ENCODE measurements at places on chromosomes 1 and 21.

DNA sequence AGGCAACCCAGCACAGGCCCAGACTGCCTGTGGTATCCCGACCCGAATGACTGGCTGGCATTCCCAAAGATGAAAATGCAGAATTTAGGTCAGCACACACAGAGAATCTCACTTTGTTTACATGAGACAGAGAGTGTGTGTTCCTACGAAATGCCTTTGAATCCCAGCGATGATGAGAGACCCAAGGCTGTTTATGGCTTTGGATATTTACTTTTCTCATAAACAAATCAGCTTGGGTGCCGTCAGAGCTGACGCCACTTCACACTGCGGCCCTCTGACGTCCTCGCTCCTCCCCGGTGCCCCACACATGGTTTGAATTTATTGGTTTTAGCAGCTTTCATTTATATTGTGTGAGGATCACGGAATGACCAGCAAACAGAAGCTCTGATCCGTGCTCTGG, 18.7 kb downstream of the TRABD2B start:
- no peak for DNase-seq

- no peak for DNase-seq
Observed at GRCh38 chr1:205124726-205125125, 2.9 kb upstream of the RBBP5 start.

DNA sequence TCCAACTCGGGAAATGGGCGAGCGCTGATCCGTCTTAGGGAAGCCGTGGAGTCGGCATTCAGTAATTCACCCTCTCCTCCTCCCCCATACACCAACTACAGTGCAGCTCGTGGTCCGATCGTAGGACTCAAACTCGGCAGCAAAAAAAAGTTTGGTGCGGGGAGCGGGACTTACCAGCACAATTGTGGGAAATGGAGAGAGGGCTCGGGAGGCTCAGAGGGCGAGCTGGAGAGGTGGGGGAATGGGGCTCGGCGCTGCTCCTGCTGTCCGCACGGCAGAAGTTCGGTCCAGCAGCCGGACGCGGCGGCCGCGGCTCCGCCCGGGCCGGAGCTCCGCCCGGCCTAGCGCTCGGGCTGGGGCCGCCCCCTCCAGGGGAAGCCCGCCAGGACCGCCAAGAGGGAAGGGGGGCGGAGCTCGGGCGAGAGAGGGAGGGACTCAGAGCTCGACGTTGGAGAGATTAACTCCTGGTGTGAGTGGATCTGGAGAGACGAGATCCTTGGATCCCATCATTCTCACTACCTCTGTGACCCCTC, 676 bp upstream of the PIAS3 start:
- peak; percentile 79 for DNase-seq

- DNase-seq, result no peak
Observed at GRCh38 chr1:236869911-236870310, 74.8 kb downstream of the MTR start.

DNA sequence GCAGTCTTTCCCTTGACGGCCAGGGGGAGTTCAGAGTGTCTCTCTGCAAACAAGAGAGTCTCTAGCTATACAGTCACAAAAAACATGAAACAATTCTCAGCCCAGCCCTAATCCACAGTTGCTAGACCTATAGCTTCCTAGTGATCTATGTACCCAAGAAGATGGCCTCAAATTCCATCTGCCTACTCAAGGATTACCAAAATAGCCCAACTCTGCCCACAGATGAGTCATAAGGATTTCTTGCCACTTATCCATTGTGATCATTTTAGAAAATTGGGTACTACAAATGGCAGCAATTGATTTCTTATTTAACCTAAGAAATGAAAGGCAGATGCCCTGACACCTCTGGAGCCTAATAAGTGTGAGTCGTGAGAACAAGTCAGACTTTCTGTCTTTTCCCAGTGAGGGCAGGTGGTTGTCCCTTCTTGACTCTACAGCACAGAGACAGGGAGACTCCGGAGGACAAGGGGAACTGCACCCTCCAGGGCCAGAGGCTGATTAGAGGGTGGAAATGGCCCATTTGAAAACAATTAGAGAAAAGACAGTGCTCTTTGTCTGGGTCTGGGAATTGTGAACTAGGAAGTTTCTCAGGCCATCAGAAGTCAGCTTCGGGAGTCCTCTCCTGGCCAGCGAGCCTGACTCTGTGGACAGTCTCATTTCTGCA, 65.4 kb downstream of the ABCA4 start:
- no peak for DNase-seq
